ENCODE measurements at places on chromosomes 16 and 17. TPM values are rescaled to one million over a fixed set of nuclear protein-coding genes. Genes with fewer than 3 reads are reported as not detected.

DNA sequence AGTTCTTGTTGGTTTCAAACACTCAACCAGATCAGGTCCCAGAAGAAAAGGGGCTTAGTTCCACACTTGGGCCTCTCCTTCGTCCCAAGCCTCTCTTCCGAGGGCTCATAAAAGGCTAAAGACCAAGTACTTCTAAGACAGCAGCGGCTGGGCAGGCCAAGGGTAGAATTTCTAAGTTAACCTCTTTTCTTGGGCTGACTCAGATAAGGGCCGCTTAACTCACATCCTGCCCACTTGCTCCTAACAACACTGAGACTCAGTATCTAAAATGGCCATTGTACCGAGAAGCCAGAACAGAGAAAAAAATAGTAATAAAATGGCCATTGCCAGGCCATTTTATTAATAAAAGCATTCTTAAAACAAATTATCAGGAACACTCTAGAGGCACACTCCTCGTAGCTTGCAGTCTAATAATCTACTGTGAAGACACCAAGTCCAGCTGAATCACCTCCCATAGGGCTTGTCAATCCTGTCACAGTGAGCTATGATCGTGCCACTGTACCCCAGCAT, 42.1 kb downstream of the RANBP10 start:
- DNase-seq, result no peak

DNA sequence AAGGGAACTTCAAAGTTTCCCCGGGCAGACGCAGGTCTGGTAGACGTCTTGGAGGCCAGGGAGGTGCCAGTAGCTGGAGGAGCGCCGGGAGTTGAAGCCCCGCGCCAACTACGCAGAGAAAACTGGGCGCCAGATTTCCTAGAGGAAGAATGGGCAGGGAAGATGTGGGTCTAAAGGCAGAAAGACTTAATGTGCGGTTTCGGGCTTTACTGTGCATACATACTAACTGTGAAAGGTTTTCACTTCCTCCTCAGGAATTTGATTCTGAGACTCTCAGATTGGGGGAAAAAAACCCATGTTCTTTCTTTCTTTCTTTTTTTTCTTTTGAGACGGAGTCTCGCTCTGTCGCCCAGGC, 331 bp upstream of the ZNF287 start:
- DNase-seq, result no peak

DNA sequence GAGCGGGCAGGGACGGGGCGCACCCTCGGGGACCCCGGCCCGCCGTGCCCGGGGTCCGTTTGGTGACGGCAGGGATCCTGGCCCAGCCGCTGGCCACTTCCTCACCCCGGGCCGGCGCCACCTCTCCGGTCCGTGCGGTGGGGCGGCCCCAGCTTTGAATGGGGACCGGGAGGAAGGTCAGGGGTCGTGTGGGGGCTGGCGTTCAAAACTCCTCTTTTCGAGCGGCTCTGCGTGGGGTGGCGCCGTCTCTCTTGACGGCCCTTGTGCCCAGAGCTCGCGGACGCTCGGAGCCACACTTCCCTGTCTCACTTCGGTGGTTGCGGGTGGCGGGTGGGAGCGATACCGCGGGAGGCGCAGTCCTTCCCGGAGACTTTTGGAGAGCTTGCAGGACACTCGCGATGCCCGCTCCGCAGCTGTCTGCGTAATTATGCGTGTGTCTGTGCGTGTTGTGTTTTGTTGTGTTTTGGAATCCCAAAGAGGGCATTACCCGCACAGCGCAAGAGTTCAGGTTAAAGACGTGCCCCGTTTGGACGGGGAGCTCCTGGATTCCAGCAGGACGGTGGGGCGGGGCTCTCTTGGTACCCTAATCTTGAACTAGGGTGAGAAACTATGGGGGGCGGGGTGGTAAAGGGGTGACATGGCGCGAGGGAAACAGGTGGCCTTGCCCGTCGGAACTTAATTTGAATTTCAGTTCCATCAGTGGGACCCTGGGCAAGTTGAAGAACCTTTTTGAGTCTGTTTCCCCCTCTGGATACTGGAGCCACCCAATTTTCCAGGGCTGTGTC, 637 bp downstream of the PLCG2 start:
- no peak for DNase-seq

DNA sequence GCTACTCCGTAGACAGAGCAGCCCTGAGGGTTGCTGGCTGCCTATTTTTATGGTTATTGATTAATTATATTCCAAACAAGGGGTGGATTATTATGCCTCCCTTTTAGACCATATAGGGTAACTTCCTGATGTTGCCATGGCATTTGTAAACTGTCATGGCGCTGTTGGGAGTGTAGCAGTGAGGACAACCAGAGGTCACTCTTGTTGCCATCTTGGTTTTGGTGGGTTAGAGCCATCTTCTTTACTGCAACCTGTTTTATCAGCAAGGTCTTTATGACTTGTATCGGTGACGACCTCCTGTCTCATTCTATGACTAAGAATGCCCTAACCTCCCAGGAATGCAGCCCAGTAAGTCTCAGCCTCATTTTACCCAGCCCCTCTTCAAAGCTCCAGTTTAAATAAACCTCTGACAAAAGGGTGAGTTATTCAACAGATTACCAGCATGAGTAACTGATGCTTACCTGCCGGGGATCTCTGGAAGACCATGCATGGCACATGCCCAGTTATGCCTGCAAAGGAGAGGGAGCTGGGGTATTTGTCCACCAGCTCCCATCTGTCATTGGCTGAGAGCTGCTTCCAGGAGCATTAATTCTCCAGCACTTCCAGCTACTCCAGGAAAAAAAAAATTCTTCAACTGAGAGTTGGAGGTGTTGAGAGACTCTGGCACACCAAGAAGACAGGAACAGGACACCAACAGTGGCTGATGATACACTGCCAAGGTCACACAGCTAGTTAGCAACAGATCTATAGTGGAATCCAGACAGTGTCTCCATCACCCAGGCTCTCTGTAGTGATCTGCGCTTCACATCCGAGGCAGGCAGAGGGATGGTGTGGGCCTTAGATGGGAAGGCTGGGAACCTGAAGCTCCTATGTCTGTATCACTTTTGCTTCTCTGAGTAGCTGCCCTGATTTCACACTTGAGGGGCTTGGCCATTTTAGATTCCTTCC, 36.6 kb upstream of the IL21R start:
- DNase-seq, result no peak

- DNase-seq, result no peak
Measured at GRCh38 chr16:78392585-78393195, 293.2 kb downstream of the WWOX start.

DNA sequence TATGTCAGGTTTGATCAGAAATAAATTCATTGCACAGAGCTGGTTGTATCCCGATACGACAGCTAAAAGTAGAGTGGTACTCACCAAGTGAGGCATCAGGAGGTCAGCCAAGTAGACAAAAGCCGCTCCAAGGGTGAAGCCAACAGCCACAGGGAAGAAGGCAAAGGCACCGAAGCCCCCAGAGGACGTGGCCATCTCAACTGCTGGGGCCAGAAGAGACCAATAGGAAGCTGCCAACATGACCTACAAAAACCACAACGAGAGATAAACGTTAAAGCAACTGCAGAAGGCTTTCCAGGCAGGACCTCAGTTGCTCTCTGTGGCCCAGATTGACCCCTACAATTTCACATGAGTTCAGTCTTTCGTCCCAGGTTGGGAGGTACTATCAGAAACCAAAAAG, 61.0 kb downstream of the SLC39A11 start:
- DNase-seq, result no peak

GRCh38 chr17:50688245-50688644, 19.5 kb downstream of the ANKRD40 start:
- DNase-seq, result no peak

DNA sequence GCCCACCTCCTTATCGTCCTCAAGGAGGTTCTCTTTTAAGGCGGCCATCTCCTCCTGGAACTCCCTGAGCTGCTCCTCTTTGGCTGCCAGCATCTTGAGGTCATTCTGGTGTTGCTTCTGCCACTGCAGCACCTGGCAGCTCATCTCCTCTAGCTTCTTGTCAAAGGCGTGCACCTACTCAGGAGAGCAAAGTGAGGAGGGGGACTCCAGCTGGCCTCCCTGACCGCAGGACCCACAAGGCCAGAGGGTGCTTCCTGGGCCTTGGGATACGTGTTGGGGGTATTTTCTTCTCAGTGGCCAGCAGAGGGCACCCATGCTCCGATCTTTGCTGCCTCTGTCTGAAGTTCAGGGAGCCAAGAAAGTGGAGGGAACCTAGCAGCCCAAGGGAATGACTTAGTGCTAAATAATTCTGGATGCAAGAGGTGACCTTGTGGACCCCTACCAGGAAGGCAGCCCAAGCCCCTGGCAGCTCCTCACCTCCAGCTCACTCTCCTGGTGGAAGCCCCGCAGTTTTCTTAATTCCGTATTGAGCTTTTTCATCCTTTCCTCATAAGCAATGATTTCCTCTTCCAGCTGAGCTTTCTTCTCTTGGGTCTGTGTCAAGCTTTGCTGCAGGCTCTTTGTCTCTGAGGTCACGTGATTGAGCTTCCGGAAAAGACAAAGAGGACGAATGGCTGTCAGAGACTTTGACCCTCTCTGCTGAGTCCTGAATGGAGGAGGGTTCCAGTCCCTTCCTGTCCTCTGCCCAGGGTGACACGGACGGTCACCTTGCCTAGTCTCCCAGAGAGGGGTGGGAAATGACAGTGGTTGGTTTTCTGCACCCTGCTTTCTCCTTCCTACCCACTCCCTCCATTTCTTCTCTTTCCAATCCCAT, 31.4 kb downstream of the DHX38 start:
- peak; percentile 66 for DNase-seq

Gene SULT1A4
- 3.7 TPM for total RNA-seq

Gene LRRC36
- total RNA-seq, result not detected

Gene OR4D1
- total RNA-seq, result not detected

Gene FNDC8
- total RNA-seq, result not detected
